ENCODE measurements at places on chromosomes 12 and 14. TPM values are rescaled to one million over a fixed set of nuclear protein-coding genes. Genes with fewer than 3 reads are reported as not detected.

The FOXA1 gene
- total RNA-seq, result not detected

The SLC4A8 gene
- total RNA-seq, result 2.4 TPM

The KRT8 gene
- 13.0 TPM for total RNA-seq

The PPP1R1A gene
- not detected for total RNA-seq

The RPL10L gene
- total RNA-seq, result not detected

The GPR68 gene
- 0.46 TPM for total RNA-seq

The POU6F1 gene
- total RNA-seq, result 10.2 TPM

Measured in chondrocyte (in vitro differentiated cells).